ENCODE measurements at places on chromosomes 6 and 20.

- no peak for DNase-seq
Observed at GRCh38 chr6:1821513-1822183, 211.9 kb downstream of the FOXC1 start.

- DNase-seq = no peak
Observed at GRCh38 chr20:51493346-51493791, 49.1 kb downstream of the NFATC2 start.

GRCh38 chr6:6713657-6714056, 125.1 kb downstream of the LY86 start:
- no peak for DNase-seq

DNA sequence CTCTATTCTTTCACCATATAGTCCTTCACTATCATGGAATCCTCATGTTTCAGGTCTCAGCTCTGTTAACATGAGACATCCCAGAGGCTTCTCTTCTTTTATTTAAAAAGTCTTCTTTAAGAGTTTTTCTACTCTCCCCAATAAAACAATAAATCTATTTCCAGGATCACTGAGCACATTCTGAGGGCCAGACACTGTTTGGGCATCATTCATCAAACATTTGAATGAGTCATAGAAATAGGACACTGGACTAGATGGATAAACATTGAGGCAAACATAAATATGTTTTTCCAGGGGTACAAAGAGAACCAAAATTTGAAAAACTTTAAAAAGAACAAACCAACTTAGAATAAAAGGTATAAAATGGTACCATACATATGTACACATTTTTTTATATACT, 554.4 kb downstream of the KIF16B start:
- no peak for DNase-seq

- DNase-seq = no peak
Observed at GRCh38 chr20:6714279-6714711, 53.2 kb upstream of the BMP2 start.

- peak; percentile 46 for DNase-seq
Observed at GRCh38 chr6:64012351-64013001, 376.9 kb downstream of the PHF3 start.

DNA sequence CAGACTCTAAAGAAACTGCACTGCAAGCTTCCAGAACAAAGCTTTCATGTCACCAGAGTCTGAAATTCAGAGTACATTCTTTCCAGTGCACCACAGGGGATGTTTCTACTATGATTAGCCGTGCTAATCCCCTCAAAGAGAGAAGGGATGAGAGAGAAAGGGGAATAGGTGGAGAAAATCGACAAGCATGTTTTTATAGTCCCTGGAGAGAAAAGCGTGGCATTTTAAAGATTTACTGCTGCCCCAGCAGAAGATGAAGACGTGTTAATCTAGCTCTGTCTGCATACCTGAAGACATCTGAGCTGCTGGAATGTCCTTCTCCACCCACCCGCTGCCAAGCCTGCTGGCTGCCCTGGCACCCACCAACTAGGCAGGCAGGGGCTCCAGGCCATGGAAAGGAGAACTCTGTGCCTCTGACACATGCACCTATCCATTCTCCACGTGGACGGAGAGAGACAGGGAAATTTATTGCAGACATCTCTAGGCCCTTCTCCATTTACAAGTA, 4.1 kb downstream of the MYLK4 start:
- no peak for DNase-seq

- no peak for DNase-seq
Observed at GRCh38 chr6:24630856-24631505, 15.0 kb downstream of the KIAA0319 start.

DNA sequence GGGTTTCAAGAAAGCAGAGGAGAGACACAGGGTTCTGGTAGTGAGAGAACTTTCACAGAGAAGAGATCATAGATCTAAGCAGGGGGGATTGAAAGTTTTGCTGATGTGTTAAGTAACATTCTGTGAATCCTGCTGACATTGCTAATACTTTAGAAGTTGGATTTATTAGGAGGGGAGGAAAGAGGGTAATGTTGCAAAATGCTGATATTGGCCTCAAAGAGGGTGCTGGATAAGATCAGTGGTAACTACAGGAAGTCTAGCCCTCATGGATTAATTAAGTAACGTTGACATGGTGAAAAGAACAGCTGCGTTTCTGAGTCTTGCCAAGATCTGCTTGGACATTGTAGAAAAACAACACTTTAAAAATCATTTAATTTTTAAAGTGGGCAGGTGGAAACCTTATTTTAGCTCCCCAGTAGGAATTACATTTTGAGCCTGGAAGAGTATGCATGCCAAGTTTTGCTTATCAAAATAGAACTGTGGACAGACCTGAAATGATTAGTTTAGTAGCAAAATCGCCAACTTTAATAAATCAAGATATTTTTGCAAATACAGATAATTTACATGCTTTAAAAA, 606.0 kb upstream of the HTR1E start:
- no peak for DNase-seq

GRCh38 chr20:13158369-13158768, 62.7 kb upstream of the ISM1 start:
- DNase-seq = no peak

- no peak for DNase-seq
Observed at GRCh38 chr6:85240787-85241385, 209.0 kb upstream of the NT5E start.

GRCh38 chr6:102126488-102126887, 733.0 kb downstream of the GRIK2 start:
- no peak for DNase-seq

DNA sequence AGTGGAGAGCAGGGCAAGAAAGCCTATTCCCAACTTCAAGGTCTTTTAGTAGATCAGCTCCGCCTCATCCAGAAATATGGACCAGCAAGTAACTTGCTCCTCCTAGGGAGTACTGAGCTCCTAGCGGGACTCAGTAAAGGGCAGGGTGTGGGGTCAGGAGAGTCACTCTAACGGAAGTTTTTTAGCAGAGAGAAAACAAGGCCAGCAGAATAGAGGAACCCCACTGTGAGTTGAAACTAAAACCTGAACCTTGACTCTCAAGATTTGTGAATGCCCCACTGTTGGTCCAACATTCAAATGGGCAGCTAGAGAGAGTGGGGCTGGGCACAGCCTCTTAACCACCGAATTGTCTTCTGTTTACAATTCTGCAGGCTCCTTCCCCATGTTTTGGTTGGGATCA, 244.8 kb downstream of the FARS2 start:
- DNase-seq = no peak

GRCh38 chr20:38975539-38976120, 13.5 kb downstream of the DHX35 start:
- DNase-seq = no peak

DNA sequence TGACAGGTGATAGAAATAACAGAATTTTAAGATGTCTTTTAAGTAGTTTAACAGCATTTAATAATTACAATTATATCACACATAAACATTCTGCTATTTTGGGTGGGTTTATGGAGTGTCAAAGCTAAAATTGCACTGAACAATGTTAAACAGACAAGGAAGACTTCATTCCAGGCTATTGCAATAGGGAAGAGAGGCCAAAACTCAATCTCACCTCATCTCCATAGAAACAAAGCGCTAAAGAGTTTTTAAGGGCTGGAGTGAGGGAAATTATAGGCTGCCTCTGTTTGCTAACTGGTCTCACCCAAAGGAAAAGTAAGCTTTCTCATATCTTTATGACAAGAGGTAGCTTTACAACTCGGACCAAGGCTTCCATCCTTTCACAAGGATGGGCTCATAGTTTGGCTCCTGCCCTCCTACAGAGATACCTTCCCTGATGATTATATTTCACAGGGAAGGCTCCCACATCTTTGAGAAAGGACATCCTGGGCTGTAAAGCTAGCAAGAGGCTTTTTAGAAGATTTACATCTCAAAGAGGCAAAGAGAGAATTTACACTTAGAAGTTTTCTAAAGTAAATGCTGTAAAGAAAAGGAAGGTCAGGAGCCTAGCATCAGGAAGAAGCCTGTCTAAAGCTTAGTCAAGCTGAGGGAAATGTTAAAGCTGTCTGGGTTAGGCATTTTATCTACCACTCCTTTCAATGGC, 350.2 kb upstream of the IMPG1 start:
- DNase-seq = no peak

All from RWPE1 (cell line).